ENCODE measurements at places on chromosomes 1 and 21.

DNA sequence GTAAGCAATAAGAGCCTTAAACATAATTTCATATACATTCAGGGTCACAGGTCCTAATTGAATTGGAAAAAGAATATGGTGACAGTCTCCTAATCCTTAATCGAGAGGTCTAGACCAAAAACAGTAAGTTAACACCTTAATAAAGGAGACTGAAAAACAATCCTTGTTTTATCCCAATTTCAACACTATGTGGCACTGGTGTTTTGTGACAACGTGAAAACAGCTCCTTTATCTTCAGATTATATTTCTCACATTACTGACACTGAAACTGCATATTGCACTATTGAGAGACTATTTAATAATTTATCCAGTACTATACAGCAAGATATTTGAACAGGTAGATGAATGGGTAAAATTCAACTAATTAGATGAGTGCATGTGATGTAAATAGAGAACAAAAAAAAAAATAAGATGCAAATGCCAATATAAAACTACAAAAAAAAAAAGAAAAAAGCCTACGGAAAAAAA, 34.1 kb downstream of the TP53BP2 start:
- no peak for DNase-seq

DNA sequence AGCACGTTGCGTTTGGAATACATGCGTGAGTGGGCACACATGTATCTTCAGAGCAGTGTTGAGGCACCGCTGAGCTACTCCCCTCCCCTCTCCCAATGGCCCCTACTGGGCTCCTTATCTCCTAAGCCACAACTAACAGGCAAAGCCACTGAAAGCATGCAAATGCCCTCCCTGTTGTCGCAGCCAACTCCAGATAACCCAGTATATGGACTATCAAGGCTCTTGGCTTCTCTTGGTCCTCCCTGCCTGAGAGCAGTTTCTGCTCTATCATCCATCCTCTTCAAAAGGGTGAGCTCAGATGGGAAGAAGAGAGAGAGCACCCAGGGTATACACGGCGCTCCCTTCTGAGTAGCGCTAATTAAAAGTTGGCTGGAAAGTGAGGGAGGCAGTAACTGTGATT, 58.5 kb upstream of the CNTN2 start:
- DNase-seq = no peak

GRCh38 chr1:175078629-175079028, 11.0 kb downstream of the TNN start:
- DNase-seq = no peak

GRCh38 chr1:93154898-93155297, 25.3 kb downstream of the TMED5 start:
- no peak for DNase-seq

DNA sequence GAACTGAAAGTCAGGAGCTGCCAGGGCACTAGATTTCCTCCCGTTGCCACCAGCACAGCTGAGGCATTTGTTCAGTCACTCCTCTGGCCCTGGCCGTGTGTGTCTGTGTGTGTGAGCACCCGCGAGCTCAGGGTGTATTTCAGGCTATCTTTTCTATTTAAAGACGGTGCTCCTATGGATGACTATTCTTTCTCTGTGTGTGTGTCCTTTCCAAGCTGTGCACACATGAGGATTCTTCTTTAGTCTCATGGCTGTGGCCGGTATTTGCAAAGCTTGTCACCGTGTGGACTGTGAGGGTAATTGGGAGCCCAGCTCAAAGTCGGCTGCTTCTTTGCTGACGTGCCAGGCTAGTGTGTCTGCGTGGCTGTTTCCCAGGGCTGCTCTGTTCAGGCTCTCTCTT, 3.0 kb upstream of the KCND3 start:
- no peak for DNase-seq

DNA sequence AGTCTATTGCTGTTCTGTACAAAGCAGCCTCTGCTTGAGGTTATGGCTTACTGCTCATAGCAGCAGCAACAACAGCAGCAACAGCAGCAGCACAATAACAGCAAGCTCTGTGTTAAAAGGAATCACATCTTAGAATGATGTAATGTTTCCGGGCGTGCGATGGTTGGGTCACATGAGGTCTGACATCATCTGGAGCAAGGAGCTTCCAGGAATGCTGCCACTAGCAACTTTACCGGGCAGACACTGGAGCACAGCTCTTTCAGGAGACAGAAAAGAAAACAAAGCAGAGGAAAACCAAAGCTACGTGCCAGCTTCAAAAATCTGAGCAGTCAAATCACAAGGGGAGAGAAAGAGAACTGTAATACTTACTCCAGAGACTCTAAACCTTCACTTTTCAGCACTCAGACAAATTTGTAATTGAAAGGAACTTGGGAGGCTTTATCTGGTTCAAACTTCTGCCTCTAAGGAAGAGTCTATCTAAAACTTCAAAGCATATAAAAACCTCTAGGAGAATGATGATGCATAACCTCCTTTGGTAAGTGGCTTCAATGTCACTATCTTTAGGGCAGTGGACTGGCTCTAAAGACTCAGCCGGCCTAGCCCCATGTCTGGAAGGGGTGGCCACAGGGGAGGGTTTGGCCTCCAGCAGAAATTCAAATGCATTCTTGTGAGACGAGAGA, 28.3 kb upstream of the RAB3GAP2 start:
- DNase-seq = no peak

DNA sequence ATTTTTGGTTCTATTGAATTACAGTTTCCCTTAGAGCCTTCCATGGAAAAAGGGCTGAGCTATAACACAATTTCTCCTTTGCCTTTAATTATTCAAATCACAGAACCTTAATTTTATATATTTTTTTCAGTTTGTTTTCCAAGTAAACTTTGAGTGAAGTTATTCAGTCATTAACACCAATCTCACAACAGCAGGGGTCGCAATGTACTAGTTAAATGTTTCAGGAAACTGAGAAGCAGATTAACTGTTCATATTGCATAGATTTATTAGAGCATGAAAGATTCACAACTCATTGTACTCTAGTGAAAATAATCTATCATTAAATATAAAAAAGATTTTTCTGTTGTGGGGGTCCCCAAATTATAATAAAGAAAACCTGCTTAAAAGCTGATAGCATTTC, 64.1 kb downstream of the KIFAP3 start:
- DNase-seq = no peak

DNA sequence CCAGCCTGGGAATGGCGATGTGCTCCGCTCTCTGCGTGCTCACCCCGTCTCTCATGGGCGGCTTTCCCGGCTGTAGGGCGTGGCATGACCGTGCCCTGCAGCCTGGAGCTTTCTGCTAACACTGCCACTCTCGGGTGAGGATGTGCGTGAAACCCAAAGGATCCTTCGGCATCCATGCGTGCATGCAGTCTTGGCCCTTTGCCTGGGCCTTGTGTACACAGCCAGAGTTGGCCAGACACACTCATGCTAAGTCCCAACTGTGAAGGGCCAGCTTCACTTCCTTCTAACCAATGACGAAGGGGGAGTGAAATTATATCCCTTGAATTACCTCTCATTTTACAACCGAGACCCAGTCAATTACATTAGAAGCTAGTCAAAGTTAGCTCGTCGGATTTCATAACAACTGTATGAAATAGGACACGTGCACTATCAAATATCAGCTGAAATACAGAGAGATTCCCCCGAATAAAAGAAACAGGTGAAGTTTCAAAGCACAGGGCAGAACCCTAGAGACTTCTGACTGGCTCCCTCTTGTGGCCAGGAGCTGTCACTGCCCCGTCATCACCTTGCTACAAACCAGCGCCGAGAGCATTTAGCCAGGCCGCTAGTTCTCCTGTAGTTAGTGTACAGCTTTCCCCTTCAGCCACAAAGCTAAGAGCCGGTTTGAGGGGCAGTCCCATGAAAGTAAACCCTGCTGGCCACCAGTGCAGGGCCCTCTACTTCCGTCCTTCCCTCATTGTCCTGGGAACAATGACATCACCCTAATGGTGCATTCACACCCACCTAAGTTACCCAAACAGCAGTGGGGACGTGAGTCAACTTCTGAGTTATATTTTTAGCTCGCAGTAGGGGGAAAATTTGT, 63.4 kb upstream of the COA6 start:
- DNase-seq = peak; percentile 88

DNA sequence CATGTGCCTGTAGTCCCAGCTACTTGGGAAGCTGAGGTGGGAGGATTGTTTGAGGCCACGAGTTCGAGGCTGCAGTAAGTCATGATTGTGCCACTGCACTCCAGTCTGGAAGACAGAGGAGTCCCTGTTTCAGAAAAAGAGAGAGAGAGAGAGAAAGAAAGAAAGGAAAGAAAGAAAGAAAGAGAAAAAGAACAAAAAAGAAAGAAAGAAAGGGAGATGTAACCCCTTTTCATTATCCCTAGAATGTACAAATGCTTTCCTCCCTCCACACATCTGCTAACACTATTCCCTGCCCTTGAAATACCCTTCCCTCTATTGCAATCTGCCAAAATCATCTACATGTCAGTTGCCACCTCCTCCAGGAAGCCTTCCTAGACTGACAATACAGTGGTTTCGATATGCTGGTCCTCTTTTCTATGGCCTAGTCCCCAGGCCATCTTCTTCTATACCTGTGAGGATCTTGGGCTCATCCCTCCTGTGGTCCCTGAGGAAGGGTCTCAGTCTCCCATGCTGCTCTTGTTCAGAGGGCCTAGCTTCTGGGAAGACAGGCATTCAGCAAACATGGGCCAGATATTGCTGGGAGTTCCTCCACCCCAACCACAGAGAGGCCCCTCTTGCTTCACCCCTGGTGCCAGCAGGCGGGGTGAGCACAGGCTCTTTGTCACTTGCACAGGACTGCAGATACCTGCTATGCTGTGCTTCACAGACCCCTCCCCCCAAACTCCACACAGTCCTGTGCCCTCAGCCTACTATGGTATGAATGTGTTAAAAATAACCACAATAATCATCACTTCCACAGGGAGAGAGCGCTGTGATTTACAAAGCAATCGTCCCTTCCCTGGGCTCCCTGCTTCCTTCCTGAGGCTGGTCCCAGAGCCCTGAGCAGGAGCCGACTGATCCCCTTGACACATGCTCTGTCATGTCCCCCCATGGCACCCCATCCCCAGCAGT, 14.1 kb downstream of the ADGRB2 start:
- no peak for DNase-seq

DNA sequence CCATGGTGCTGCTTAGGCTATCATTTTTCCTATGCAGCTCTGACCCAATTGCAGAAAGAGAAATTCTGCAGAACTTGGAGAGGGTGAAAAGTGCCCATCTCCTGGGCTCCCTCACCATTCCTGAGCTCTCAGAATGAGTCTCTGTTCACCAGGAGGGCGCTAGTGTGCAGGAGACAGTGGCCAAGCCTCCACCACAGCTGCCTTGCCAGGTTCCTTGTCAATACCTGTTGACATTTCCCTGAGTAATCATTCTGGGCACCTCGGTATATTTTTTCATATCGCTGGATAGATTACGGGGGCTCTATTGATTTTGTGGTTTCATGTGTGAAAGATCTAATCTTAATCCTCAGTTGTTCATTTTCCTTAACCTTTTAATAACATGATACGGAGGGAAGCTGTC, 13.0 kb upstream of the C8B start:
- DNase-seq = no peak

DNA sequence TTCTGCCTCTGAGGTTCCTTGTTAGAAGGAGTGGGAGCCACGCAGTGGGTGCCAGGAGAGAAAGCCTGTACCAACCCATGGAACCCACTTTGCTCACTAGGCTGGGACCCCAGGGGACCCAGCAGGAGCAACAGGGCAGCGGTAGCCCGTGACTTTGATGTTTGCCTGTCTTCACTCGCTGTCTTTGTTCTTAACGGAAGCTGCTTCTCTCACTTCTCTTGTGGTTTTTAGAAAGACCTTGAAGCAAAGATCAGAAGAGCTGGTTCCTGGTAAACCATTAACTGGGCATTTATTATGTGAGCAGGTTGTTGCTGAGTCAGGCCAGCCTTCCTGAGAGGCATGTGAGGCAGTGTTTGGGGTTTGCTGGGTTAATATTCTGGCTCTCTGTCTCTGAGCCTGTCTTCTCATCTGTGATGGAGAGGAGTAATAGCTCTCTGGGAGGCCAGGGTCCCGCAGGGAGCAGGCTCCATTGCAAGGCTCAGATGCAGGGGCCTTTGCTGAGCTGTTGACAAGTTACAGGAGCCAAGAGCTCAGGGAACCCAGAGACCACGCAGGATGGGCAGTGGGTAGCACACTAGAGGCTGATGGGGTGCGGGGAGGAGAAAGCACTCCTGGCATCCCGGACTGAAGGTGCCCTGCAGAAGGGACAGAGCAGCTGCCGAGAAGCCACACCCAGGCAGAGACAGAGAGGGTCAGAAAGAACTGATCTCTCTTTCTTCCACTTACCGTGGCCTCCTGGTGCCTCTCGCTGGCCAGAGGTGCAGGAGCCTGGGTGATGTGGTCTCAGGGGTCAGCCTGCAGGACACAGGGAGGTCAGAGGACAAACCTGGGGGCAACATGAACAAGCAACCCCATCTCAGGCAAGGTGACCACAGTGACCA, 367.5 kb upstream of the C1orf174 start:
- DNase-seq = no peak

GRCh38 chr1:212696721-212697331, 2.8 kb downstream of the BATF3 start:
- no peak for DNase-seq

- no peak for DNase-seq
These were observed 32.3 kb upstream of the ADARB1 start for GRCh38 chr21:45041984-45042663.

- DNase-seq = no peak
These were observed 13.5 kb upstream of the B3GALT2 start for GRCh38 chr1:193199940-193200339.

DNA sequence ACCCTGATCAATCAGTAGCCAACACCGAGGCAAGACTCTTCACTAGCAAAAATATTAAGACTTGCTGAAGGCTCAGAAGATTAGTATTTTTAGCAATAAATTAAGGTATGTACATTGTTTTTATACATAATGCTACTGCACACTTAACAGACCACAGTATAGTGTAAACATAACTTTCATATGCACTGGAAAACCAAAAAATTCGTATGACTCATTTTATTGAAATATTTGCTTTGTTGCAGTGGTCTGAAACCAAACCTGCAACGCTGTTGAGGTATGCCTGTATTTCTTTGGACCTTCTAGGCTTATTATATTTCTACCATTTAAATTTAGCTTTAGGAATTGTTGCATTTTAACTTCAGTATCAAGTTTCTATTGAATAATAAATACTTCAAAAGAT, 65.8 kb upstream of the BCL9 start:
- no peak for DNase-seq

- no peak for DNase-seq
These were observed 63.6 kb upstream of the DENND1B start for GRCh38 chr1:197838836-197839235.

DNA sequence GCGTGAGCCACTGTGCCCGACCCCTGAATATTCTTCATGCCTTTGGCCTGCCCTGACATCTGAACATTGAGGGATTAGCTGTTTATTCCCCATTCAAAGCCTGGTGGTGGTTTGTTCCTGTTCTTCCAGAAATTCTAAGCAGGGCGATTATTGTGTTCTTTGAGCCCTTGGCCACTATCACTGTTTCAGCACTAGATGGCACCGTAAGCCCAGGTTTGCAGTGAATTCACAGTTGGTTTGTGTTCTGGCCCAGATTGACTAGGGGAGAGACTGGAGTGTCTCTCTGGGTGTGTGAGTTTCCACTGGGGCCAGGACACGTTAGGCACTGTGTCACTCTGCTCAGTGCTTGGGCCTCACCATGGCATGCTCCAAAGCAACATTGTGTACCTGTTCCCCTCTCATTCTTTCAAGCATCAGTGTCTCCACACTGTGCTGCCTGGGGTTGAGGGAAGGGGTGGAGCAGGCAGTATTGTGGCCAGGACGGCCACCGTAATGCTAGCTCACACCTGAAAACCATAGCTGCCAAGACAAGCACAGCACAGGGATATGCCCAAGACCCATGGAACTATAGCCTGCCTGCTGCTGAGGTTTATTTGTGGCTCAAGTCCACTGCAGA, 52.7 kb downstream of the PKN2 start:
- no peak for DNase-seq

GRCh38 chr21:45366931-45367401, 38.0 kb upstream of the COL18A1 start:
- no peak for DNase-seq
